Thymus (tissue), 14 donors: ENCODE measurements at places on chromosomes 13 and 19. TPM values are rescaled to one million over a fixed set of nuclear protein-coding genes. Genes with fewer than 3 reads are reported as not detected.

DNA sequence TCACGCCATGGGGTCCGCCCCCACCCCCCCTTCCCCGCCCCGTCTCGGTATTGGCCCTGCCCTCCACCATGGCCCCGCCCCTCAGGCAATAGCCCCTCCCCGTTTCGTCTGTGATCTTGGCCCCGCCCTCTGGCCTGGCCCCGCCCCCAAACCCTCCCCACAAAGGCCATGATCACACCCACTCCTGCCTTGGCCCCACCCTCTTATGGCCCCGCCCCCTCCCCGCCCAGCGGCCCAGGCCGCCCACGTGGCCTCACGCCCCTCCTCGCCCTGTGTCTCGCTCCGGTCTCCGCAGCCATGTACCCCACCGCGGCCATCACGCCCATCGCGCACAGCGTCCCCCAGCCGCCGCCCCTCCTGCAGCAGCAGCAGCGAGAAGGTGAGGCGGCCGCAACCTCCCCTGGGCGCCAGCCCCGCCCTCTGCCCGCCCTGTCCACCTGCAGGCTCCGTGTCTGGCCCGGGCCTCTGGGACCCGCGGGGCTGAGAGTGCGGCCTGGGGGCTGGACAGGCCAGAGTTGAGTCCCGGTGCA, 61.3 kb downstream of the CELF5 start:
- DNase-seq, result no peak

DNA sequence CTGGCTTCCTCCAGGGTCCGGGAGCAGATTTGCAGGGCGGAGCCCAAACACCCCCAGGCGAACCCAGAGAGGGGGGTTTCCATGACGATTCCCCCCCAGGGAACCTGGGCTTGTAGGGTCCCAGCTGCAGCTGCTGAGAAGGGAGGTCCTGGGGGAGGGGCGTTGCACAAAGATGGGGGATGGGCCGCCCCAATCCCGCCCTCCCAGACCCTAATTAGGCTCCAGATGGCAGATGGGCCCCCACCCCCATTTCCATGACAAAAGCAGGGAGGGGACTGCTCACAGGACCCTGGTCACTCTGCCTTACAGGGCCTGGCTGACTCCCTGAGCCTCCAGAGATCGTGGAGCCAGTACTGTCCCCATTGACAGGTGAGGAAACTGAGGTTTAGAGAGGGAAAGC, 15.2 kb downstream of the ELAVL3 start:
- DNase-seq, result no peak

GRCh38 chr13:105513448-105513847, 1022.0 kb downstream of the EFNB2 start:
- DNase-seq, result no peak

ZNF43 gene
- polyA plus RNA-seq, result 14.1 TPM

GRCh38 chr13:20801707-20802106, 27.9 kb upstream of the EEF1AKMT1 start:
- no peak for DNase-seq

- no peak for DNase-seq
Measured at GRCh38 chr13:61214551-61214950, 201.1 kb downstream of the PCDH20 start.

- no peak for DNase-seq
Measured at GRCh38 chr19:44588771-44589112, 24.6 kb upstream of the IGSF23 start.

KCNRG gene
- 0.55 TPM for polyA plus RNA-seq

- no peak for DNase-seq
Measured at GRCh38 chr13:51291341-51291740, 48.1 kb upstream of the SERPINE3 start.

DNA sequence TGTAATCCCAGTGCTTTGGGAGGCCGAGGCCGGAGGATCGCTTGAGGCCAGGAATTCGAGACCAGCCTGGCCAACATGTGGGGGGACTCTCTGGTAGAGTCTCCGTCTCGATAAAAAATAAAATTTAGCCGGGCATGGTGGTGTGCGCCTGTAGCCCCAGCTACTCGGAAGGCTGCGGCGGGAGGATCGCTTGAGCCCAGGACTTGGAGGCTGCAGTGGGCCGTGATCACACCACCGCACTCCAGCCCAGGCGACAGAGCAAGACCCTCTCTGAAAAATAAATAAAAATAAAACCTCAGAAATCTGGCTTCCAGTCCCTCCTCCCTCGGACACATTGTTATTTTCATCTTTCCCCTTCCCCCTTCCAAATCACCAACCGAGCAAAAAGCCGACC, 332 bp downstream of the IRGQ start:
- DNase-seq, result no peak

GRCh38 chr13:61670384-61671161, 254.9 kb upstream of the PCDH20 start:
- DNase-seq, result no peak

ZNF835 gene
- 0.34 TPM for polyA plus RNA-seq

TPTE2 gene
- 0.34 TPM for polyA plus RNA-seq

HRC gene
- polyA plus RNA-seq, result 1.1 TPM

S1PR4 gene
- polyA plus RNA-seq, result 18.6 TPM

GRCh38 chr19:1445932-1446712, 3.8 kb upstream of the APC2 start:
- no peak for DNase-seq

- DNase-seq, result no peak
Measured at GRCh38 chr13:39105110-39105509, 66.9 kb downstream of the NHLRC3 start.

DNA sequence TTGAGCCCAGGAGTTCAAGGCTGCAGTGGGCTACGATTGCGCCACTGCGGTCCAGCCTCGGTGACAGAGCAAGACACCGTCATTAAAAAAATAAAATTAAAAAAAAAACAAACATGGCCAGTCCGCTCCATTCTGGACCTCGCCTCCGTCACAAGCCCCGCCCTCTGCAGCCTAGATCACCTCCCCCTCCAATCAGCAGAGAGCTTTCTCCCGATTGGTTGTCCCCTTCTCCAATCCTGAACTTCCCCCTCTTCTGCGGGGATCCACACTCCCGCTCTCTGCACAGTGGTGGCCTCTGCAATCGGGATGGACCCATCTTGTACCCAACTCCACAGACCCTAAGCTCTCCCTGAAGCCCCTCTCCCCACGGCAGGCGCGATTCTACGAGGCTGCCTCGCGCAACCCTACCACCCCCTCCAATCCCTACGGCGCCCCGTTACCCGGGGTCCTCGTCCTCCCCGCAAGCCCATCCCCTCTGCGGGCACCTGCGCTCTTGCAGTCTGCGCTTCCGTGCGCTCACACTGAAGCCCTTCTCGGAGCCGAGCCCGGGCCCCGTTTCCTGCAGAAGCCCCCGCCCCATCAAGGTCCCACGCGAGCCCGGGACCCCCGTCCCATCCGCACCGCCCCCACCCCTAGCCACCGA, 540 bp downstream of the TMEM160 start:
- DNase-seq, result peak; percentile 29

- no peak for DNase-seq
Measured at GRCh38 chr13:48979892-48980291, 4.2 kb downstream of the FNDC3A start.

THAP8 gene
- 5.7 TPM for polyA plus RNA-seq

- DNase-seq, result no peak
Measured at GRCh38 chr13:112759053-112759452, 69.2 kb downstream of the ATP11A start.

ZNF382 gene
- 3.9 TPM for polyA plus RNA-seq

B3GNT8 gene
- 4.1 TPM for polyA plus RNA-seq
